ENCODE measurements at places on chromosomes 1 and 21.
A peak's percentile ranks its signal among the peaks of the same experiment; 100 is the strongest.

DNA sequence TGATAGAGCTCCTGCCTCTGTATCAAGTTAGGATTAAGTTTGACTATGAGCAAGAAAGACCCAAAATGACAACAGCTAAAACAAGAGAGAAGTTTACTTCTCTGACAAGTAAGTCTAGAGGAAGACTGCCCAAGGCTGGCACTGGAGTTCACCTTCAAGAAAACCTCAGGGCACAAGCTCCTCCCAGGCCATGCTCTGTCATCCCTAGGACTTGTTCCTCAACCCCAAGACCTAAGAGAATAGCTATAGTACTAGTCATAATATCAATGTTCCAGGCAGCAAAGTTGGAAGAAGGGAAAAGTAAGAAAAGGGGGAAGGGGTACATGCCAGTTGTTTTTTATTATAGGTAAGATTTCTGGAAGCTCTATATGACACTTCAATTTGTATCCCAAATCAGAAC, 26.4 kb upstream of the DARS2 start:
- DNase-seq: no peak

DNA sequence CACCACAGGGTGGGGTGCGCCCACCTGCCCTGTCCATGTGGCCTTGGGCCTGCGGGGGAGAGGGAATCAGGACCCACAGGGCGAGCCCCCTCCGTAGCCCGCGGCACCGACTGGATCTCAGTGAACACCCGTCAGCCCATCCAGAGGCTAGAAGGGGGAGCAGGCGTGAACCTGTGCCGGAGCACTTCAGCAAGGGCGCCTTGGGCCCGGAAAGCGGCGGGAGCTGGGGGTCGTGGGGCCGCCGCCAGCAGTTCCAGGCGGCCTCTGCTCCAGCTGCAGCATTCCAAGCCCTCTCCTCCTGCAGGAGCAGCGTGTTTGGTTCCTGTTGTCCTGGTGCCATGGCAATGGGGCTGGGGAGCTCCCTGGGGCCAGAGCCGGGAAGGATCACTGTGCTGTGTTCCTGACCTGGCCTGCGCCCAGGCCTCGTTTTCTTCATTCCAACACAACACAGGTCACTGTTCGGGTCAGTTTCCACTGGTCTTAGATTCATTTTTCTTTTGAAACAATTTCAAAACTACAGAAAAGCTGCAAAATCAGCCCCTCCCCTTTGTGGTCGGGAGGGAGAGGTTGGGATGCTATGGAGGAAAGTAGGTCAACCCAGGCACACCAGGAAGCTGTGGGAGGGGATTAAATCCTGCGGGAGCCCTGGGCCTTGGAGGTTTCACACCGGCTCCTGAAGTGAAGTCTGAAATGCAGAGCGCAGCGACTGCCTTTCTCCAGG, 18.8 kb downstream of the SLX9 start:
- no peak for DNase-seq

DNA sequence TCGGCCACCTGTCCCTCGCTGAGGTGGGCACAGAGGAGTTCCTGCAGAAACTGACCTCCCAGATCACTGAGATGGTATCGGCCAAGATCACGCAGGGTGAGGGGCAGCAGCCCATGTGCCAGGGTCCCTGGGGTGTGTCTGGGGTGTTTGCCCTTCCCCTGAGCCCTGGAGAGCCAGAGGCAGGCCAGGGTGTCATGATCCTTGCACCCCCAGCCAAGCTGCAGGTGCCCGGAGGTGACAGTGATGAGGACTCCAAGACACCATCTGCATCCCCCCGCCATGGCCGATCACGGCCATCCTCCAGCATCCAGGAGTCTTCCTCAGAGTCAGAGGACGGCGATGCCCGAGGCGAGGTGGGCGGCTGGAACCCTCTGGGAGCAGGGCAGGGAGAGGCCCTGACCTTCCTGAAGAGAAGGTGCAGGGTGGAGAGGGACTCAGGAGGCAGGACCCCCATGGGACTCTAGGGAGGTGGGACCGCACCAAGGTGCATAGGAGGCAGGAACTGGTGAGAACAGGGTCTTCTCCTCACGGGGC, 69.5 kb downstream of the TRIM11 start:
- DNase-seq: no peak

GRCh38 chr1:17030206-17030605, 18.5 kb upstream of the ATP13A2 start:
- DNase-seq: no peak

DNA sequence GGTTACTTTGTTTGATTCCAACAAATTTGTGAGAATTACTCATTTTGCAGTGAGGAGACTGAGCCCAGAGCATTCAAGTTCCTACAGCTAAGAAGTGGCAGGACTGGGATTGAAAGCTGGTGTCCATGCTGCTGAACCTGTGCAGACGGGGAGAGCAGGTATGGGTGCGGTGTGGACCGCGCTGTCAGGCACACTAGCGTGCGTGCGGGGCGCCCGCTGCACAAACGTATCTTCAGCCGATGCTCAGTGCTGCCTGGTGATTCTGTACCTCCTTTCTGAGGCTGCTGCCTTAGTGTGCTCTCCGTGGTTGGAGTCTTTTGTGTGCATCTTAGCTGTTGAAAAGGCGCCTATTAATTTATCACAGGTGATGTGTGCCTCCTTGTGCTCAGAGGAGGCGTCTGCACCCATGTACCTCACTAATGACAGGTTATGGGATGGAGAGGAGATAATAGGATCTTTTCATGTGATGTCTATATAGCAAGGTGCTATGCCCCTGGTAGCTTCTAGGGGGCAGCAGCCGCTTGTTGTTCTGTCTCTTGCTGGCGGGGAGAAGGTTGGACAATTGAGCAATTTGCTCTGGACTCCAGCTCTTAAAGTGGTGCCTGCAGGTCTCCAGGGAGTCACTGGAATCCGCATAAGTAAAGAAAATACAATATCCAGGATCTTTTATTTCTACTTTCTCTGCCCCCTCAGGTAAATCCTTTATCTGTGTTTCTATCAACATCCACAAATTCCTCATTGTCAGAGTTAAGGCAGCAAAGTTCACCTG, 32.5 kb downstream of the PEX14 start:
- peak; percentile 30 for DNase-seq

DNA sequence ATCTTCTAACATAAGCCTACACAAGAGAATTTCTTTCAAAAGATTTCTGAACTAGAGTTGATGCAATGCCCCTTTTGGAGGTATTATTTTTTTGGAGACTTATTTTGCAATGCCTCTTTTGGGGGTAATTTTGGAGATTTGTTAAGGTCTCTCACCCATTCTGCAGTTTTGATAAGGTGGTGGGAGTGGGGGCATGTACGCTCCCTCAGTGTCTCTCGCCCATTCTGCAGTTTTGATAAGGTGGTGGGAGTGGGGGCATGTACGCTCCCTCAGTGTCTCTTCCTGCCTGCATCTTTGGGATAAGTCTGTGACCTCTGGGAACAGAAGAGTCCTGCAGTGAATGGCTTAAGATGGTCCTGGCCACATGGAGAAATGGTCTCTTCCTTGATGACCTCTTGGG, 312.2 kb downstream of the ZP4 start:
- DNase-seq: no peak

DNA sequence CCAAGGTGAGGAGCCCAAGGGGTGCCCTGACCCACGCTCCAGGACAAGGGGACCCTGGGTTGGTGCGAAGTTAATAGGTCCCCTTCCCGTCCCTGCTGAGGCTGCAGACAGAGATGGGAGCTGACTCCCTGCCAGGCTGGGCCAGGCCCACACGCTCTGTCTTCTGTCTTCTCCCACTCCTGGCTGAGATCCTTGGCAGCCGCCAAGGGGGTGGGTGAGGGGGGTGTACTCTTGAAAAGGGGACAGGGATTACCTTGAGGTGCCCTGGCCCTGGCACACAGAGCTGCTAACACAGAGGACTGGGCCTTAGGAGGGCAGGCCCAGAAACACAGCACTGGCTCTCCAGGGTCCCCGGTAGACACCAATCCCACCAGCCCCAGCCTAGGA, 11.0 kb upstream of the CTRC start:
- no peak for DNase-seq

- no peak for DNase-seq
Observed at GRCh38 chr1:215710036-215710898, 143.2 kb downstream of the KCTD3 start.

DNA sequence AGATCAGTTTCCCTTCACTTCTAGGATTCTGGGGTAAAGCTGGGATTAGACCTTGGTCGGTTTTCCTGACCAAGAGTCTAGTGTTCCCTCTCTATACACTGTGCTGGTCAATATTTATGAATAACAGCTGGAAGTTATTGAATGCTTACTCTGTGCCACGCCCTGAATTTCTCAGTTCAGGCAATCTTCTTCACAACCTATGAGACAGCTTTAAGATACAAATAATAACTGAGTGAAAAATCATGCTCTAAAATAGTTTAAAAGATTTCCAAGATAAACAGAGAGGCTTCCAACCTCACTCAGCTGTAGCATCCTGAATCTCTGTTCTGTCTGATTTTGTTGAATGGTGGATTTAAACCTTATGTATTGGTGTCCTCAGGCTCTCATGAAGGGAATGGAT, 72.2 kb downstream of the GNG12 start:
- no peak for DNase-seq

DNA sequence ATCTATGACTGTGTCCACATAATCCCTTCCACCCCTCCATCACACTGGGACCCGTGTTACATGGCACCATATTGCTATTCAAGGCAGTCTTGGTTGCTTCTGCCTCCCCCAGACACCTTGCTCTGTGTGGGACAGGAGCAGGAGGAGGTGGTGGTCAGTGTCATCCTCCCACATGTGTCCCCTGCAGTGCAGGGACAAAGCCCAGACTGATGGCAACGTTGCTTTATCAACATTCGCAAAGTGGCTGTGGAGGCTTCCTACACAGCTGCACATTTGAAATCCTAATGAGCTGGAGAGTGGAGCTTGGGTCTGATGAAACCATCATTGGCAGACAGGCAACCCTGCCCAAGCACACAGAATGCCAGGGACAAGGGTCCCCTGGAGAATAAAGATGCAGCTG, 26.2 kb downstream of the TRIM67 start:
- DNase-seq: no peak

DNA sequence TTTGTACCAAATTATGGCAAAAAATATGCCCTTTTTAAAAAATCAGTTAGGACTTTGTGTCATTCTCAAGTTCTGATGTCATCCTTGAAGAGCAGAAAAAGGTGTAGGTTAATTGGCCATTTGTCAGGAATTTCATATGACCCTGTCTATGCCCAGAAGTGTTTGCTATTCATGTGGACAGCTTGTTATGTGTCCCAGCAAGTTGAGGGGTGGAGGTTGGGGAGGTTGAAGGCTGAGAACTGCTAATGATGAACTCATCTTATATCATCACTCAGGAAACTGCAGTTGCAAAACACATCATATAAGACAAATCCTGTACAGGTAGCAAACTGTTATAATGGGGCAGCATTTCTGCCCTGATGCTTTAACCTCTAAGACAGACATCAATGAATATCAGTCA, 106.5 kb downstream of the PHTF1 start:
- DNase-seq: no peak

- DNase-seq: no peak
Observed at GRCh38 chr1:98260412-98260811, 339.6 kb upstream of the DPYD start.

GRCh38 chr21:27114111-27114510, 147.2 kb upstream of the ADAMTS5 start:
- no peak for DNase-seq

DNA sequence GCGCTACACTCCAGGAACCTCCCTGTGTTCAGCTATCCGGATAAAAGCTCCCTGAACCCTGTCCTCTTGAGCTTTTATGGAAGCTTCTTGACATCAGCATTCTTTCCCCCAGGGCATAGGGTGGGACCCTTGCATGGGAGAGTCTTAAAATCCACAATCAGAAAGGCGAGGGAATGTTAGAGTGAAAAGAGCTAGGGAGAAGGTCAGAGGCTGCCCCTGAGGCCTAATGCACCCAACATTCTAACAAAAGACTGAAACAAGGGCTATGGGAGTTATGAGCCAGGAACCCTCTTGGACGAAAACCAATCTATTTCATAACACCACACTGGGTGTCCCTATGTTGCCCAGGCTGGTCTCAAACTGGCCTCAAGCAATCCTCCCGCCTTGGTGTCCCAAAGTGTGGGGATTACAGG, 36.7 kb downstream of the NEK2 start:
- DNase-seq: no peak

DNA sequence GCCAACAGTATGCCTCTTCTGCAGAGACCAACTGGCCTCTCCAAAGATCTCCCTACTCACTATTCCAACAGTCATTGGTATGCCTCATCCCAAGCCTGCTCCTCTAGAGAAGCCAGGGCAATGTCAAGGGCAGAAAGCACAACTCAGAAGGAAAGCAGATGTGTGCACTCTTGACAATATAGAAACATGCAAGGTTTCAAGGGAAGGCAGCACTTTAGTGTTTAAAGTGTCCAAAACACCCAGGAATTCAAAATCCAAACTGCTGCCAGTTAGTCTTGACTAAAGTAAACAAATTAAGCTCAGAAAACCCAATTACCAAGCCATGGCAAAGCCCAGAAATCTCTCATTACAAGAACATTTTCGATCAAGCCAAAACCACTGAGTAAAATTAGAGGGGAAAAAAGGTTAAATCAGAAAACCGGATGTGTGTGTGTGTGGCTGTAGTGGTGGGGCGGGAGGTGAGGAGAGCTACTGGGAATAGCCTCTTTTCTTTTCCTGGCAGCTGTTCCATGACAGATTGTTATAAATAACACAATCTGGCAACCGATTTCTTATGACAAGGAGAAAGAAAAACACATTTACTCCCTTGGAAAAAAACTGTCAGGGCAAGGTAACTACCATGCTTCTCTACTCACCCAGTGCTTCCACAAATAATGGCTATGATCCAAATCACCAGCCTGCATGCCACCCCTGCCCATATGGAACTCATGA, 39.2 kb downstream of the EIF2B3 start:
- no peak for DNase-seq

- no peak for DNase-seq
Observed at GRCh38 chr1:83064589-83065242, 934.2 kb downstream of the TTLL7 start.

- DNase-seq: no peak
Observed at GRCh38 chr1:31872658-31873636, 57.1 kb upstream of the SPOCD1 start.

DNA sequence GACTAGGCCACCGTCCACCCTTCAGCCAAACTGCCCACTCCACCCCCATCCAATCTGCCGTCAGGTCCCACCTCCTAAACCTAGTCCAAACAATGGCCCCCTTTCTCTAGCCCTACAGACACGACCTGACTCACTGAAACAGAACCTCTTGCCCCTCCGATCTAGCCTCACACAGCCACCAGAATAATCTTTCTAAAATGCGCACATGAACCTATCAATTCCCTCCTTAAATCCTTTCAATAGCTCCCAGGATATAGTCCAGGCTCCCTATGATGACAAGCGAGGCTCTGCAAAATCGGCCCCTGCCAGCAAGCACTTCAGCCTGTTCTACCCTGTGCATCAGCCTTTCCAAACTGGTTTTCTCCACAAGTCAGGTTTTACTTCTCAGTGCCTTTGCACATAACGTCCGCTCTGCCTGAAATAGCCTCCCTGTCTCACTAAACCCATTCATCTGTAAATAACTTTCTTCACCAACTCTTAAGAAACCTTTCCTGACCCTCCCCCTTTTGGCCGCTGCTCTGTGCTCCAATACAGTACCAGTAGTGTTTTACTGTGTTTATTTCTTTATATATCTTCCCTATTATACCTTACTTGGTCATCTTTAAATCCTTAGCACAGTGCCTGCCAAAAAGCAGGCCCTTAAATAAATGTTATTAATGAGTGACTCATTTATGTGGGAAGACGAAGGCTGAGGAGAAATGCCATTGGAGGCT, 9.0 kb upstream of the CDC20 start:
- no peak for DNase-seq

- no peak for DNase-seq
Observed at GRCh38 chr1:232486454-232487207, 143.3 kb downstream of the SIPA1L2 start.

GRCh38 chr1:219174460-219175211, 958 bp downstream of the LYPLAL1 start:
- no peak for DNase-seq

- no peak for DNase-seq
Observed at GRCh38 chr1:53075206-53075605, 13.2 kb downstream of the PODN start.
